Mesothelial cell of epicardium (in vitro differentiated cells): ENCODE measurements at places on chromosomes 11 and 22. TPM values are rescaled to one million over a fixed set of nuclear protein-coding genes. Genes with fewer than 3 reads are reported as not detected.

Gene MMP7
- total RNA-seq, result 0.20 TPM in 1 of 3 replicates, not detected in the others

Gene HEPN1
- total RNA-seq, result not detected in 3 replicates

DNA sequence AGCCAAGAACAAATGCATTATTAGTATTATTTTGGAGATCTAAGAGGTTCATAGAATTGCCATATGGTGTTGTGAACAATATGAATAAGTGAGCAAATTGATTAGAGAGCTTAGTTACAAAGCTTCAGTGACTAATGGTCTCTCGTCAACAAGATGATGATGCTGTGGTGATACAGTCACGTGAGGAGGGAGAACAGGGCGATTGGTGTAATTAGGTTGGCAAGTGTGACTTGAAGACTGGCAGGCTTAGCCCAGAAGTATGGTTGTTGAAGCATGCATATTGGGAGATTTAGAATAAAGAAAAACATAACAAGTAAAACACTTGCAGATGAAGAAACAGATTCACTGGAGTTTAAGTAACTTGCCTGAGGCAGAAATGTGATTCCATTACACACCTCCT lies 100.6 kb upstream of the SORL1-AS1 start:
- DNase-seq, result no peak

GRCh38 chr11:114163229-114163631 lies 103.7 kb downstream of the ZBTB16 start:
- no peak for DNase-seq

- no peak for DNase-seq
Observed at GRCh38 chr22:23922921-23923320, 28.7 kb downstream of the MIF start.

Gene OR56A1
- total RNA-seq, result 0.09 to 0.20 TPM (median 0.13 TPM) in 3 replicates

Gene KRTAP5-3
- total RNA-seq, result not detected in 3 replicates

DNA sequence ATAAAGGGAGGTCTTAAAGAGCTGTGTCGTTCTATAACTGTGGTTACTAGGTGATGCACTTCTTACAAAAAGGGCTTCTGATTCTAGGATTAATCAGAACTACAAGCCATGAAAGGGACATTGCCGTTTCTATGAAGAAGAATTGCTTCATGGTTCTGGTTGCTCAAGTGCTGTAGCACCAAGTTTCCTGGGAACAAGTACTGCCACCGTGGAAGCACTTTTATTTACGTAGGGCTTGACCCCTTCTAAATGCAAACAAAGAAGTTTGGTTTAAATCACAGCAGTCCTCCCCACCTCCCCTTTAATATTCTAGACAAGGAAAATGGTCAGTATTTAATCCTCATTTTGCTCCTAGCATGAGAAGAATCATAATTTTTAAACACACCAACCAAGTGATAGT lies 9.8 kb downstream of the YAP1 start:
- DNase-seq, result no peak

GRCh38 chr11:66879583-66879982 lies 22.7 kb downstream of the LRFN4 start:
- DNase-seq, result no peak

Gene GCAT
- total RNA-seq, result 9.8 to 13.2 TPM (median 12.5 TPM) in 3 replicates

- no peak for DNase-seq
Observed at GRCh38 chr11:131186629-131187101, 183.8 kb upstream of the NTM start.

Gene KRTAP5-2
- total RNA-seq, result not detected in 3 replicates

GRCh38 chr11:117313091-117313490 lies 3.0 kb downstream of the BACE1 start:
- no peak for DNase-seq

GRCh38 chr22:27262361-27262760 lies 539.2 kb downstream of the MN1 start:
- DNase-seq, result no peak

- DNase-seq, result no peak
Observed at GRCh38 chr22:26632422-26633155, 10.8 kb downstream of the CRYBA4 start.

Gene SEPTIN3
- 8.8 to 9.0 TPM (median 9.0 TPM) in 3 replicates for total RNA-seq

DNA sequence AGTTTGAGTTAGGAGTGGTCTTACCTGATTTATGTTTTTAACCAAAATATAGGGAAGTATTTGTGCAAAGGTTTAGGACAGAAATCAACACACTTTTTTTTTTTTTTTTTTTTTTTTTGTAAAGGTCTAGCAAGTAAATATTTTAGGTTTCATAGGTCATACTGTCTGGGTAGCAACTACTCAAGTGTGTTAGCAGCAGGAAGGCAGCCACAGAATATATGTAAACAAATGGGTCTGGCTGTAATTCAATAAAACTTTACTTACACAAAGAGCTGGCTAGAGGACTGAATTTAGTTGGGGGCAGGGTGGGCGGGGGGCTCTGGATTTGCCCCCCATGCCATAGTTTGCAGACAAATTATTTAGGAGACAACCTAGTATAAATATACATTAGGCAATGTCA lies 510.4 kb downstream of the NELL1 start:
- DNase-seq, result no peak

Gene SMDT1
- 71.0 to 87.4 TPM (median 78.9 TPM) in 3 replicates for total RNA-seq

DNA sequence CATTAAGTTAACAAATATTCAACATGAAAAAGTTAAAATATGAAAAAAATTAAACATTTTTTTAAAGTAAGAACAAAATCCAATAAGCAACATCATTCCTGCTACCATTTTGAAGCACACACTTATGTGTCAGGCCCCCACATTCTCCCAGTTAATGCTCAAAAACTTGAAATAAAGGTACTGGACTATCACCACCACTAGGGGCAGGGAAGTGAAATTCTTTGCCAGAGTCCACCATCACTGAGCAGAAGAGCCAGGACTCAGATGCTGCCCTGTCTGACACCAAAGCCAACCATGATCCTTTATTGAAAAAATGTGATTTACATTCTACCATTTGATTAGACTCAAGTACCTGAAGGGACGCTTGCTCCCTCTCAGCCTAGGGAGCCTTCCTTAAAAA lies 39.1 kb downstream of the PITPNB start:
- no peak for DNase-seq

Gene KCNJ5
- total RNA-seq, result 0.09 to 0.23 TPM (median 0.11 TPM) in 3 replicates

- peak; percentile 64 for DNase-seq
Observed at GRCh38 chr11:85685820-85686459, at the start of gene CCDC89. CCDC89 (minus strand) TSS chr11:85686195; CDS start chr11:85686130, 65 bp downstream.

- DNase-seq, result no peak
Observed at GRCh38 chr11:128533472-128533871, 53.9 kb downstream of the ETS1 start.

GRCh38 chr11:117851852-117852251 lies 24.6 kb downstream of the FXYD6 start:
- DNase-seq, result peak; percentile 21

DNA sequence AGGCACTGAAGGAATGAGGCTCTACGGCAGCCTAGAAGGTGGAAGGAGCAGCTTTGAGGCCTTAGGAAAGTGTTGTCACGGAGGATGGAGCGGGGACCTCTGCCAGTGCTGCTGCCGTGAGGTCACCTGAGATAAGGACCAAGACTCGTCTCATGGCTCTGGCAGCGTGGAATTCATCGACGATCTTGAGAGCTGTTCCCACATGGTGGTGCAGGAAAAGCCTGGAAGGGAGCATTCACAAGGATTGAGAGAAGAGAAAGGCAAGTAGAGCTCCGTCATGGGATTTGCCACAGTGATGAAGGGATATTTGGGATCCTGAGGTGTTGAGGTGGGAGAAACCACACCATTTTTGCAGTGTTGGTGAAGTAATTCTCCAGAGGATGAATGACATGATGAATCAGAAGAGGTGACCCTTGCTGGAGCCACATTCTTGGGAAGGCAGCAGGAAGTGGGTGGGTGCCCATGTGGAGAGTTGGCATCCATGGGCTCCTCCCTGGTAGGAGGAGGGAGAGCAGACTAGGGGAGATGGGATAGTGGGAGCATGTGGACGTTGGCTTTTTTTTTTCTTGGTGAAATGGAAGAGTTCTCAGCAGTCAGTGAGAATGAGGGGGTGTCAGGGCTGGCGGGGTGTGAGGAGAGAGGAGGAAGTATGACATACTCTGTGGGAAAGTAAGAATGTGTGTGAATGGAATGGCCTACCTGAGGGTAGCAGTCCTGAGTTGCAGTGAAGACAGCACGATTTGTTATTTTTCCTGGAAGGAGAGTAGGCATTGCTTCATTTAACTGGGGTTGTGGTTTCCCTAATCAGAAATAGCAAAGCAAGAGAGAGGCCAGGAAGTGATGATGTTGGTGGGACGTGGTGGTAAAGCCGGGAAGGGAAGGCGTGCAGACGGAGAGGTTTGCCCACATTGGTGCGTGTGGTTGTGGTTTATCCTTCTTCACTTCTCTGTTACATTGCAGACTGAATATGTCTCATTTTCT lies 11.1 kb downstream of the PPP6R3 start:
- no peak for DNase-seq

DNA sequence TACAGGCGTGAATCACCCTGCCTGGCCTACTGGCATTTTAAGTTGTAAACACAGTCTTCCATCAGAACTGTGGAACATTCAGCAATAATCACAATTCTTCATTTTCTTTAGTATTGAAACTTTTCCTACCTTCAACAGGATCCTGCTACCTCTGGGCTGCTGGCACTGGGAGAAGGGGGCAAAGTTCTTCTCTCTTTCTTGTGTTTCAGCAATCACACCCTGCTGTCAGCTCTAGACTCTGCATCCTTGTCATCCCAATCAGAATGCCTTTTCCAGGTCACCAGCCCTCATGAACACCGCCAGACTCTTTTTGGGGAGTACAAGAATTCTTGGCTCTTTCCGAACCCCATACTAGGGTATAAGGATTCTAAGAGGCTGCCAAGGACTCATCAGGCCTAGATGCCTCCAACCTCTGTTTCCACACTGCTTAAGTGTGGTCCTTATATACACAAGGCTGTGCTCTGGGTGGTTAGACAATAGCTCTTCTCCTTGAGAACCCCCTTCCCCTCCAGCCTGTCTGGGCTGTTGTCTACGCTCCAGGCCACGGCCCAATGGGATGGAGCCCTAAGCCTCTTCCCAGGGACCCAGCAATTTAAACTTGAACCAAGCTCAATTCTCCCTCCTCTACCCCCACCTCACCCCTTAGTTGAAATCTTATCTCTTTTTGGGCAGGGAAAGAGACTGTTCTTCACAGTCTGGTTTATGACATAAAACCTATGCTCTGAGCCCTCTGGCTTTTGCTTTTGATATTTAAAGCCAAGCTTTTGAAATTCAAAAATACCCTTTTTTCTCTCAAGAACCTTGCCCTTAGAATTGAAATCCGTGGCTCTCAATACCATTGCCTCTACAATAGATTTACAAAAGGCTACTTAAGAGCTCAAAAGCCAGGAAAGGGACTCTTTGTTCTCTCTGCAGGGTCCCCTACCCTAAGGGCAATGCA lies 327.4 kb downstream of the BUD13 start:
- no peak for DNase-seq

Gene SCGB1D2
- not detected in 3 replicates for total RNA-seq
